ENCODE measurements at places on chromosomes 3 and 15.
A peak's percentile ranks its signal among the peaks of the same experiment; 100 is the strongest.

- no peak for DNase-seq
Measured at GRCh38 chr3:168476360-168476980, 380.7 kb upstream of the GOLIM4 start.

- DNase-seq: no peak
Measured at GRCh38 chr15:26449291-26449690, 323.6 kb downstream of the GABRB3 start.

GRCh38 chr15:59779110-59779509, 90.0 kb upstream of the BNIP2 start:
- no peak for DNase-seq

GRCh38 chr3:184239708-184240107, 9.1 kb downstream of the ALG3 start:
- no peak for DNase-seq

GRCh38 chr3:58004973-58005372, 3.2 kb upstream of the FLNB start:
- no peak for DNase-seq

GRCh38 chr3:196694941-196695848, 16.9 kb downstream of the CEP19 start:
- DNase-seq: peak; percentile 28
